ENCODE measurements at places on chromosomes 6 and 20.

- no peak for ATAC-seq
Observed at GRCh38 chr6:37507690-37508421, 8.2 kb upstream of the CCDC167 start.

GRCh38 chr6:35754452-35755277, 17.8 kb downstream of the ARMC12 start:
- peak; percentile 28 for ATAC-seq

GRCh38 chr6:31826793-31827285, 699 bp upstream of the HSPA1B start:
- peak; percentile 36 for ATAC-seq

GRCh38 chr20:62548471-62548870, 72.7 kb upstream of the GATA5 start:
- no peak for ATAC-seq

DNA sequence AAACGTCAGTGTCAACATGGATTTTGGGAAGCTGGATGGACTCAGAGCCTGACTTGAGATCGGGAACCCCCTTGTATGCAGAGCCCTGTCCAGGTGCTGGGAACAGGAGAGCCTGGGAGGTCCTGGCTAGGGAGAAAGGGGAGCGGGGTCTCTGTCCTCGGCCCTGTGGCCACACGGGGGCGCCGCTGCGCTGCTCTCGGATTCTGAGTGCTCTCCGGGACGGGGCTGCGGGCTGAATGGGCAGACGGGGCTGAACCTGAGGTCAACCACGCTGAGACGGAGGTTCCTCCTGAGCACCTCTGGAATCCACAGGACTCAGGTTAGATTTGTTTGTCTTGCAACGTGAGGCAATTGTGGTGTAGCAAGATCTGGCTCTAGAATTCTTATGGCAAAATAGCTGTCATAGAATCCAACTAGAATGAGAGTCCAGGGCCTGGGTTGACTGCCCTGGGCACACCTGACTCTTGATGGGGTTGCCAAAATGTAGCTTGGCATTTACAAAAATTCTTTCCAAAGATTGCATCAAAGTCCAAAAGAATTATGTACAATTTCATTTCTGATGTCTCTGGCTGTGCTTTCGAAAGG, 20.6 kb upstream of the HLA-F start:
- peak; percentile 92 for ATAC-seq

Measured in SK-N-SH treated with all-trans-retinoic acid at 6 μM for 48 hours (cell line).